ENCODE measurements at places on chromosomes 1 and 21.

- DNase-seq = no peak
These were observed 189.2 kb downstream of the CDC7 start for GRCh38 chr1:91689641-91690481.

DNA sequence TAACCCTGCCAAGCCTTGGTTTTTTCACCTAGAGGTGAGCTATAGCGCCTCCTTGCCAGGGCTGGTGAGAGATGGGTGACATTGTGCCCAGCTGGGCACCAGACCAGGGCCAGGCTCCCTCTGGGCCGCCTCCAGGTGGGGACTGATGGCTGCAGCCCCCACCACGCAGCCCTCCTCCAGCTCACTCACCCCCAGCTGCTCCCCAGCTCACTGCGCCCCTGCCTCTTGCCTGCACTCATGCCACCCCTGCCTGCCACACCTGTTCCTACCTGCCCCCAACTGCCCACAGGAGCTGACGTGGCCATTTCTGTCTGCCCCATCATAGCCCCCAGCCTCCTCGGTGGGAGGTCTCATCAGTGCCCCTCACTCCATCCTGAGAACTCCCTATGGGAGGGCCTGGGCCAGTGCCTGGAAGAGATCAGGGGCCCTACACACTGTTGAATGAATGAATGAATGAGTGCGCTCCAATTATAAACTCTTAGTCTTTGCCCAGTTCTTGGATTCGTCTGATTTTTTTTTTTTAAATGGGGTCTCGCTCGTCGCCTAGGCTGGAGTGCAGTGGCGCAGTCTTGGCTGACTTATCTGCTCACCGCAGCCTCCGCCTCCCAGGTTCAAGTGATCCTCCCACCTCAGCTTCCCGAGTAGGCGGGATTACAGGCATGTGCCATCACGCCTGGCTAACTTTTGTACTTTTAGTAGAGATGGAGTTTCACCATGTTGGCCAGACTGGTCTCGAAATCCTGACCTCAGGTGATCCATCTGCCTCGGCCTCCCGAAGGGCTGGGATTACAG, 26.4 kb upstream of the VPS13D start:
- DNase-seq = no peak

DNA sequence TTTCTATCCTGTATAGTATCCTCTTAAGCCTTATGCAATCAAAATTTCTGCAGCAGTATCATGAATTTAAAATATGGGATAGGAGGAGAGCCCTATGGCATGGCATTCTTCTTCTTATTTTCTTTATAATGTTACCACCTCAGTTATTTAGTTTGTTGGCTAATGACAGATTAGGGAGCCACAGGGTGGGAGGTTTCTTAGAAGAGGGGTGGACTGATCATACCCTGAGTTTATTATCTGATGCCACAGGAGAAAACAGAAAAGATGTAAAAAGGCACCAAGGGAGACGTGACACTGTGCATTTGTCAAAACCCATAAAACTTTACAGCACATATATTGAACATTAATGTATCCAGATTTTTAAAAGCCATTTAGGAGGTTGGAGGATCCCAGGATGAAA, 66.9 kb downstream of the LRRC8D start:
- DNase-seq = no peak

DNA sequence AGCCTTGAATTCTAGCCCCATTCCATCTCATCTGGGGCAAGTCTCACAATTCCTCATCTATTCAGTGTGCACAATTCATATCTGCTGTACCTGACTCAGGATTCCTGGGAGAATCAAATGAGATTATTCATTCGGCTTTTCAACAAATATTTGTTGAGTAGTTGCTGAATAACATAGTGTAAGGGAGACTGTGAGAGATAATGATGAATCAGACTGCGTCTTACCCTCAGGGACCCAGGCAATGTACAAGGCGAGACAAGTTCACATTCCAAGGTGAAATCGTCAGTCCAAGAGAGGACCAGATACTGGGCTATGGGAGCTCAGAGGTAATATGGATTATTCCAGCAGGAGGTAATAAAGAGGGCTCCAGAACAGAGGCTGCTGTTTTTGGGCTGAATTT, 67.8 kb upstream of the SMYD2 start:
- no peak for DNase-seq

- no peak for DNase-seq
These were observed 196.7 kb upstream of the SGIP1 start for GRCh38 chr1:66337249-66337648.

DNA sequence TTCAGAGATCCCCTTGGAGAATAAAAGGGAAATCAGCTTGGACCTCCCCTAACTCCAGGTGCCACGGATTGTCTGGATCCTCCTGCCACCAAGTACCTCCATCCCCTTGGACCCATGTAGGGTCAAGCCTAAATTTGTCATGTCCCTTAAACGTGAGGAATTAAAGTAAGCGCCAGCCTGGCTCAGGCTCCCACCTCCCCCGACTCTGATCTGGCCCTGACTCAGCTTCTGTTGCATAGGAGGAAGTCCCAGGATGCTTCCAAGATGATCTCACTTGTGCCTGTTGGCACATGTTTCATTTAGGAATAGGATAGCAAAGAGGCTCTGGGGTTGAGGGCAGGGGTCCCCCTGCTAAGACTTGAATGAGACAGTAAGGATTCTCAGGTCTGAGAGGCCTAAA, 231.9 kb upstream of the JUN start:
- no peak for DNase-seq

DNA sequence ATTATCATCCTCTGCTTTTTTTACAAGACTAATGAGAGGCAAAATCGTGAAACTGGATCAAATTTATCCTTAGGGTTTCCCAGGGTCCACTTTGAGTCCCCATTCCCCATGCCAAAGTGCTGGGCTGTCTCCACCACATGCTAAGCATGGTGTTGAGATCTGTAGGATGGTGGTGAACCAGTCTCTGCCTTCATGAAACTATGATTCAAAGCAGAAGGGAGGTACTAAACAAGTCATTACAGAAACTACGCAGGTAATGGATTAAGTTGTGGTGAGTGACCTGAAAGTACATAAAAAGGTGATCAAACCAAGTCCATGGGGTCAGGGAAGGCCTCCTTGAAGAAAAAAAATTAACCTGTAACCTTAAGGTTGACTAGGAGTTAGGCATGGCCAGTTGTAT, 265.2 kb downstream of the ATG4C start:
- no peak for DNase-seq

DNA sequence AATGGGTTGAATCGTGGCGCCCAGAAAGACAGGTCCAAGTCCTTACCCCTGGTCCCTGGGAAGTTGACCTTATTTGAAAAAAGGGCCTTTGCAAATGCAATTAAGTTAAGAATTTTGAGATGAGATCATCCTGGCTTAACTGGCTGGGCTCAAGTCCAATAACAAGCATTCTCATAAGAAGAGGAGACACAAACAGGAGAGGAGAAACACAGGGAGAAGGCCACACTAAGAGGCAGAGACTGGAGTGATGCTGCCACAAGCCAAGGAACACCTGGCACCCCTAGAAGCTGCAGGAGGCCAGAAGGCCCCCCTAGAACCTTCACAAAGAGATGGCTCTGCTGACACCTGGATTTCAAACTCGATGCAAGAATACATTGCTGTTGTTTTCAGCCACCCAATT, 44.6 kb downstream of the PDPN start:
- no peak for DNase-seq

DNA sequence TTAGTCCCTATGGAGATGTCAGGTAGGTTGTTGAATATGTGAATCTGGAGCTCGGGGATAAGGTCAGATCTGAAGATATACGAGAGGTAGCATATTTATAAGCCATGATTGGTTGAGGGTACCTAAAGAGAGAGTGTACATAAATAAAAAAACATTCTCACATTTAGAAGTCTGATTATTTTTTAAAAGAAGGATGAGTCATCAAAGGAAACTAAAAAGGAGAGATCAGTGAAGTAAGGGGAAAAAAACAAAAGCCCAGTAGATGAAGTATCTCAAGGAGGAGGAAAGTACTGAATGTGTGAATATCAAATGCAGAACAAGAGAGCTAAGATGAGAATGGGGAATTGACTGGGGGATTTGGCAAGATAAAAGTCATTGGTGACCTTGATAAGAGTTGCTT, 15.7 kb upstream of the ANGPTL1 start:
- no peak for DNase-seq

GRCh38 chr1:170670802-170671628, 7.1 kb downstream of the PRRX1 start:
- DNase-seq = no peak

- no peak for DNase-seq
These were observed 83.0 kb downstream of the ST6GALNAC5 start for GRCh38 chr1:76950306-76950705.

GRCh38 chr1:167634435-167634834, 4.4 kb downstream of the RCSD1 start:
- no peak for DNase-seq

DNA sequence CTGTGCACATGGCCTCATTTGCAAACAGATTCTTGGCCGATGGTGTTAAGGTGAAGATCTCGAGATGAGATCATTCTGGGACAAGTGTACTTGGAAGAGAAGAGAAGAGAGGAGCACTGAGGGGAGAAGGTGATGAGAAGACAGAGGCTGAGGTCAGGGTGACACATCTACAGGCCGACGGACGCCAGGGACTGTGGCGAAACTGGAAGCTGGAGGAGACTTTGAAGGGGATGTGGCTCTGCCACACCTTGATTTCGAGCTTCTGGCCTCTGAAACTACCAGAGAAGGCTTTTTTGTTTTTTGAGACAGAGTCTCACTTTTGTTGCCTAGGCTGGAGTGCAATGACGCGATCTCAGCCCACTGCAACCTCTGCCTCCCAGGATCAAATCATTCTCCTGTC, 137.5 kb upstream of the TMEM51 start:
- DNase-seq = no peak
